ENCODE measurements at places on chromosomes 12 and 14. TPM values are rescaled to one million over a fixed set of nuclear protein-coding genes. Genes with fewer than 3 reads are reported as not detected.

The SRRM4 gene
- polyA plus RNA-seq: 0.20 TPM

The METTL25 gene
- polyA plus RNA-seq: not detected

The SERPINA4 gene
- 0.25 TPM for polyA plus RNA-seq

The IFNG gene
- polyA plus RNA-seq: not detected

The PLEK2 gene
- 1.8 TPM for polyA plus RNA-seq

The ERP27 gene
- 0.41 TPM for polyA plus RNA-seq

The KERA gene
- polyA plus RNA-seq: 26.5 TPM

The OR4E2 gene
- polyA plus RNA-seq: not detected

The SMCO2 gene
- not detected for polyA plus RNA-seq

The CLEC4C gene
- polyA plus RNA-seq: not detected

The TCP11L2 gene
- 12.0 TPM for polyA plus RNA-seq

The WIF1 gene
- 4.0 TPM for polyA plus RNA-seq

The GPX2 gene
- 0.39 TPM for polyA plus RNA-seq

The TSFM gene
- 26.8 TPM for polyA plus RNA-seq

All from muscle of arm (tissue), 14 donors.